Large intestine (tissue), 12 donors: ENCODE measurements at places on chromosomes 6 and 20. TPM values are rescaled to one million over a fixed set of nuclear protein-coding genes. Genes with fewer than 3 reads are reported as not detected.

Gene SNAP91
- polyA plus RNA-seq = 4.9 TPM

Gene SYTL3
- 2.5 TPM for polyA plus RNA-seq

DNA sequence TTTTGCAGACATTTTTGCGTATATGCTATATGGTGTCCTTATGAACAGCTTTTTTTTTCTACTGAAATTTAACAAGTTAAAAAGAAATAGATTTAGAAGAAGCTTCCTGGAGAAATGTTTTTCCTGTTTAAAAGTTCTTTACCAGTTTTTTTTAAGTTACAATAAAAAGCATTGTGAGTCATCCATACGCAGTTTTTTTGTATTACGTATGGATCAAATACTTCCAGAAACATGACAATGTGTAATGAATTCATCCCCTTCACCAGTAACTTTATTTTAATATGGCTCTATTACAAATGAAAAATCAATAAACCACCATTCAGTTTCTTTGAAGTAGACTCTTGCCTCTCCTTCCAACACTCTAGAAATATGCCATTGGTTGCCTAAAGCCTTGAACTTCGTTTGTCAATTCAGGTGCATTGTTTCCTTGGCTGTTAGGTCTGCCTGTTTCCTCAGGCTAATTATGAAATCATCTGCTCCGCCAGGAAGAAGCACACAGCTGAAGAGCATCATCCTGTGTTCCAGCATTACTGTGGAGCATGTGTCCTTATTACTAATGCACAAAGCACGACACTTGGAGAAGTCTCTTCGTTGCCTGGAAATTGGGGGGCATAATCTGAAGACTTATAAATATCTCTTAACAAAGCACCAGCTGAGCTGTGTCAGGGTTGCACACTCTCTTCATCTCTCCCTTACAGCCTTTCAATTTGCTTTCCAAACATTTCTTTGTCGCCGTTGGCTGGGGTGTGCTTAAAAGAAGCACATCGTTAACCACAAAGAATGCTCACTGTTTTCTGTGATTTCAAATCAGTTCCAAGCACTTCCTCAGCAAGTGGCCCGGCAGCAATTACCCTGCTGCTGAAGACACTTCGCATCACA lies 9.6 kb downstream of the MOXD1 start:
- H3K4me3 ChIP-seq = no peak overlapping the region
- no peak overlapping the region for H3K27ac ChIP-seq
- no peaks in the 10 kb centered on the region for H3K4me1 ChIP-seq
- H3K27me3 ChIP-seq = peaks cover 3% of the 10 kb centered on the region
- peak; percentile 20 for DNase-seq

- H3K4me3 ChIP-seq = no peak overlapping the region
- no peaks in the 10 kb centered on the region for H3K36me3 ChIP-seq
- peaks cover 6% of the 10 kb centered on the region for H3K27me3 ChIP-seq
- H3K27ac ChIP-seq = no peak overlapping the region
- peak; percentile 26 for DNase-seq
- no peaks in the 10 kb centered on the region for H3K4me1 ChIP-seq
These were observed 96.7 kb upstream of the BACH2 start for GRCh38 chr6:90393232-90393884.

- H3K27ac ChIP-seq = no peak overlapping the region
- no peak overlapping the region for H3K4me3 ChIP-seq
- peaks cover 9% of the 10 kb centered on the region for H3K36me3 ChIP-seq
- H3K27me3 ChIP-seq = no peaks in the 10 kb centered on the region
- DNase-seq = no peak
These were observed 48.4 kb downstream of the CEP43 start for GRCh38 chr6:167047554-167047953.

Gene EYA2
- 0.72 TPM for polyA plus RNA-seq

Gene CCN5
- 0.09 TPM for polyA plus RNA-seq

DNA sequence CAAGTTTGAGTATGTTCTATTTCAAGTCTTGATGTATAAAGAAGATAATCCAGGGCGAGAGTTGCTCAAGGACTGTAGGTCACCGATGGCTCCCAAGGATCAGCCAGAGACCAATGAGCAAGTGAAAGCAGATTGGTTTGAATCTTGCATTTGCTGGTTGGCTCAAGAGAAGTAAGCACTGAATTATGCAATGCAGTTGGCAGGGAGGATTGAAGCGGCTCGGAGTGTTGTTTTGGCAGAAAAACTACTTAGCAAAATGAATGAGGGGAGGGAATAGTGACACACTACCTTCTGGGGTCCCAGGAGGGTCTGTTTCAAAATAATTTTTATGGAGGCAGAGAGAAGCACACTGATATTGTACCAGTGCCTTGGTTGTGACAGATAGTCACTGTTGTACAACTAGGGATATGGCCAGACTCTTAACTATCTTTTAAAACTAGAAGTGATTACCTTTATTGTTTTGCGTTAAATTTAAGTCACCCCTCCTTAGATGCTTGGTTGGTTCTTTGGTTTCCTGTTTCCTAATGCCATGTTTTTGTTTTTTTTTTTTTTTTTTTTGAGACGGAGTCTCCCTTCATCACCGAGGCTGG lies 15.7 kb downstream of the SASH1 start:
- H3K4me3 ChIP-seq = no peak overlapping the region
- H3K4me1 ChIP-seq = no peaks in the 10 kb centered on the region

DNA sequence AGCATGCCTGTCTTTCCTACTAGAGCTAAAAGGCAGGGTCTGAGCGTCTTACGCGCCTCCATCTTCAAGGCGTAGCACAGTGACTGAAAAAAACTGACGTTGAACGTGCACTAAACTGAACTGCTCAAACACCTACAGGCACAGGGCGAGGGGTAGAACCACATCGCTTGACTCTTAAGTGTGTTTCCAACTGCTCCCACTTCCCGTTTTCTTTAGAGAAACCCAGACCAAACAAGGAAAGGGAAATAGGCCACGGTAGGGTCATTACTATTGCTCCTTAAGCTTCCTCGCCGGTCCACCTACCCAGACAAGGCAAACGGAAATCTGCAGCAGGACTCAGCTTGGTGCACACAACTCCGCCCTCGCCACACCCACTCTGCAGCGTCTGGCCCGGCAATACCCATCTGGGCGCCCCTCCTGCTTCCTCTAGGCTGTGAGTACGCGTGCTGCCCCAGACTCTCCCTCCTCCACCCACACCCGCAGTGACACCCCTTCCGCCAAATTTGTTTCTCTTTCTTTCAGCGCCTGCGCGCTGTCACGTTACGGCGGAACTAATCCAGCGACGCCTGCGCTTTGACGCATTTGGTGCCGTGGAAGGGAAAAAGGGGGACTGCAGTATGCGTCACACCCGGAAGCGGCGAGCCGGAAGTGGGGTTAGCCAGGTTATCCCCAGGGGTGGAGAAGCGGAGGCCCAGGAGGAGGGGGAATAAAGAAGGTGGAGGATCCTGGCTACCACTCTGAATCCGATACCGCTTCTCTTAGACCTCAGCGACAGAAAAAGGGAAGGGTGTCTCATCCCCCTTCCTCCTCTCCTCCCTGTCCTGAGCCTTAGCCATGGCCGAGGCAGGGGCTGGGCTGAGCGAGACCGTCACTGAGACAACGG lies at the start of gene PPP1R11:
Gene PPP1R11, plus strand, starts transcription at position 622 of the 883 bp plus-strand sequence. Its CDS starts 213 bp downstream, at position 835.
- peaks cover 25% of the 10 kb centered on the region for H3K36me3 ChIP-seq
- H3K4me3 ChIP-seq = peak within 1 kb of the TSS; percentile 73
- H3K4me1 ChIP-seq = peaks cover 14% of the 10 kb centered on the region
- DNase-seq = peak; percentile 99
- peaks cover 13% of the 10 kb centered on the region for H3K27me3 ChIP-seq
- H3K27ac ChIP-seq = peak within 1 kb of the TSS; percentile 94

DNA sequence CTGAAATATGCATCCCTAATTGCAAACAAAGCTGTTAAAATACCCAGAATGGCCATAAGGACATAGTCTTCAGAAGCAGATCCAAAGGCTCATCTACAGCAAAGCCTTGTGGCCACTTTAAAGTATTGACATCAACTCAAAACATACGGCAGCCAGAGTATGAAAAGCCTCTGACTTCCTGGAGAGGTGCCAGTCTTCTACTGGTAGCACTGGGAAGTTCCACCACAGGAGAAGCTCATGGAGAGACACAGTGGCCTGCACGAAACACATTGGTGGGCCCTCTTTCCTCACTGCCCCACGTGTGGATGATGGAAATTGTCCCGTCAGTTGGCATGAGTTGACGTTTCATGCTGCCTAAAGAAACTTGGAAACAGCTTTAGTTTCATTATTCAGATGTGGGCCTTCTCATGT lies 202.6 kb upstream of the HEY2 start:
- H3K4me1 ChIP-seq = no peaks in the 10 kb centered on the region
- no peak overlapping the region for H3K27ac ChIP-seq
- H3K4me3 ChIP-seq = no peak overlapping the region
- H3K36me3 ChIP-seq = no peaks in the 10 kb centered on the region
- no peak for DNase-seq
- peaks cover 8% of the 10 kb centered on the region for H3K27me3 ChIP-seq

GRCh38 chr20:44656448-44656847 lies 4.9 kb upstream of the ADA start:
- no peak overlapping the region for H3K4me3 ChIP-seq
- H3K36me3 ChIP-seq = no peaks in the 10 kb centered on the region
- H3K27ac ChIP-seq = no peak overlapping the region
- DNase-seq = no peak
- peaks cover 10% of the 10 kb centered on the region for H3K27me3 ChIP-seq

Gene CD83
- polyA plus RNA-seq = 8.2 TPM

Gene NELFE
- 77.7 TPM for polyA plus RNA-seq

Gene SOX18
- 5.3 TPM for polyA plus RNA-seq

Gene SCUBE3
- 3.3 TPM for polyA plus RNA-seq

Gene NFATC2
- 22.3 TPM for polyA plus RNA-seq
